ENCODE measurements at places on chromosomes 16 and 17.

GRCh38 chr17:17917394-17917793, 54.8 kb downstream of the TOM1L2 start:
- no peak for DNase-seq

- DNase-seq: no peak
Observed at GRCh38 chr17:62862251-62862650, 54.1 kb upstream of the MARCHF10 start.

DNA sequence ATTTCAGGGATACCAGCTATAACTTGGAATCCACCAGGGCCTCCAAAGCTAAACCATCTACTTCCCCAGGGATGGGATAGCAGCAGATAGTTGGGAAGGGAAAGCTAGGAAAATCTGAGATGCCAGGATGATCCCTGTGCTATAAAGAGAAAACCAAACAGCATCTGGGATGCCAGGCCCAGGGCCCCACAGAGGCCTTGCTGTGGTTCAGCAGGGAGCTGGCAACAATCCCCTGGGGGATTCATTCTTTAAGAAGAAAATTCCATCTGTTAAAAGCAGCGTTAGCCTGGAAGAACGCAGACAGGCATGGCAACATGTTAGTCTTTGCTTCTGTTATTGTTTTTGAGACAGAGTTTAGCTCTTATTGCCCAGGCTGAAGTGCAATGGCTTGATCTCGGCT, 16.6 kb downstream of the MYO18A start:
- no peak for DNase-seq

- peak; percentile 92 for DNase-seq
Observed at GRCh38 chr17:76278952-76279741, 14.0 kb downstream of the UBALD2 start.

DNA sequence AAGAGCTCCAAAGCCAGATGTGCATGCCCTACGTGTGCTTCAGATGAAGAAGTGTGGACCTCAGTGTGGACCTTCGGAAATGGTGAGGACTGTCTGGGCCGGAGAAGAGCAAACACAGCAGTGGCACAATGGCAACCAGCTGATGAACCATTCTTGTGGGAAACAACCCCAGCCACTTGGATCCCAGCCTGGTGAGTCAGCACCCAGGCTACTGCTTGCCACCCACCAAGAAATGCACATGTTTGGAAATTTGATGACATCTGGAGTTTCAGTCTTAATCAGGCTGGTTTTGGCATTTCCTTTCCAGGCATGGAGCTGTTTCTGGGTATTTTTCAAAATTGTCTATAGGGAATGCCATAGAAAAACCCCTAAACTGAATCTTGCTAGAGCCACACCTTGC, 42.7 kb downstream of the DYNLRB2 start:
- peak; percentile 77 for DNase-seq

GRCh38 chr16:86391984-86392383, 118.3 kb upstream of the FOXF1 start:
- no peak for DNase-seq

- no peak for DNase-seq
Observed at GRCh38 chr17:17978481-17979424, 6.1 kb downstream of the DRC3 start.

DNA sequence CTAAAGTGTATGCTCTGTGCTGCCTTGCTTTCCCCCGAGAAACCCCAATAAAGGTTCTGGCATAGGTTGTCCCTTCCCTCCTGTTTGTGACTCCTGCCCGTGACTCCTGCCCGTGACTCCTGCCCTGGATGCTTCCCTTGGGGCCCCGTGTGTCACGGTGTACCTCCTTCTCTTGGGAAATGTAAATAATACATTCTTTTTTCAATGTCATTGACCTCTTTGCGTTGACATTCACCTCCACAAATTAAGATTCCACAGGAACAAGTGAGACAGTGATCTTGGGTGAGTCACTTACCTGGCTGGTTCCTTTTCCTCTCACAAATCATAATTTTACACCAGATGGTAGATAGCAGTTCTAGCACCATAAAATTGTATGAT, 632 bp downstream of the CCL15 start:
- no peak for DNase-seq

- no peak for DNase-seq
Observed at GRCh38 chr17:49616601-49617131, 41.0 kb downstream of the NXPH3 start.

- DNase-seq: no peak
Observed at GRCh38 chr16:474420-475122, 49.1 kb downstream of the RAB11FIP3 start.

- no peak for DNase-seq
Observed at GRCh38 chr17:28216528-28216927, 102.5 kb upstream of the TMEM97 start.

GRCh38 chr16:67184995-67185650, 1.4 kb upstream of the MATCAP1 start:
- peak; percentile 93 for DNase-seq

DNA sequence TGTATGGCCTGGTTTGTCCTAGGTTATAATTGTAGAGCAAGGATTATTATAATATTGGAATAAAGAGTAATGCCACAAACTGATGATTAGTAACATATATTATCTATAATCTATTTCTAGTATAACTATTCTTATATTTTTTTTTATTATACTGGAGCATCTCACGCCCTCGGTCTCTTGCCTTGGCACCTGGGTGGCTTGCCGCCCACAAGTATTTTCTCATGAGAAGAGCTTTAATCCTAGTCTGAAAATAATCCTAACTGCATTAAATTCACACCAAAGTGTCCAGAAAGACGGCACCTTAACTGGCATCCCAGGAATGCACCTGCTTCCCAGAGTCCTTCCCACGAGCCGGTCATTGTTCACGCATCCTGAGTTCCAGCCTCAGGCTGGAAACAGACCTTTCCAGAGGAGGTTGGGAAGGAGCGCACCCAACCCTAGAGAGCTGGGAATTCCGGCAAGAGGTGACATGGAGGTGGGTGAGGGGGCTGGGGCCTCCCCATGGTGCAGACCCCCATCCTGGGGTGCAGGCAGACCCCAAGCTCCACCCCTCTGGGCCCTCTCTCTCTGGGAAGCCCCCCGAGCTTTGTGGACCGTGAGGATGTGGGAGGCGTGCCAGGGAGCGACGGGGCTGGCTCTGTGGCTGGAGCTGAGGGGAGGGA, 15.9 kb downstream of the CHMP1A start:
- DNase-seq: no peak

DNA sequence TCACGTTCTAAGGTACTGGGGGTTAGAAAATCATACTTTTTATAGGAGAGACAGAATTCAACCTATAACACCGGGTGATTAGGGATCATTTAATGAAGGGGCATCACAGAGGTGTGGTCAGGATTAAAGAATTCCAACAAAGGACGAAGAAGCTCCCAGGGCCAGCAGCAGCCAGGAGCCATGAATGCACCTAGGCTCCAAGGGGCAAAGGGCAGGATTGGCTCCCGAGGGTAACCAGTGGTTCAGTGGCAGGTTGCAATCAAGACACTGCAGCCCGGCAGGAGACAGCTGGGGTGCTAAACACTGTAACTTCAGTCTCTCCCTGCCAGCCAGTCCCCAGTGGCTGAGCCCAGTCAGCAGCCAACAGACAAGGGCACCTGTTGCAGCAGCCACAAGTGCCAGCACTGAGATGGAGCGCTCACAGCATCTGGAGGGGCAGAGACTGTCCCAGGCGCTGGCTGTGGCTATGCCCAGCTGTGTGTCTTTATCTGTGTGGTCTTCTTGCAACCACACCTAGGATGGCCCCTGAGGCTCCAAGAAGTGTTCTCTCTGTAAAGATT, 23.9 kb downstream of the DHRS7C start:
- no peak for DNase-seq

DNA sequence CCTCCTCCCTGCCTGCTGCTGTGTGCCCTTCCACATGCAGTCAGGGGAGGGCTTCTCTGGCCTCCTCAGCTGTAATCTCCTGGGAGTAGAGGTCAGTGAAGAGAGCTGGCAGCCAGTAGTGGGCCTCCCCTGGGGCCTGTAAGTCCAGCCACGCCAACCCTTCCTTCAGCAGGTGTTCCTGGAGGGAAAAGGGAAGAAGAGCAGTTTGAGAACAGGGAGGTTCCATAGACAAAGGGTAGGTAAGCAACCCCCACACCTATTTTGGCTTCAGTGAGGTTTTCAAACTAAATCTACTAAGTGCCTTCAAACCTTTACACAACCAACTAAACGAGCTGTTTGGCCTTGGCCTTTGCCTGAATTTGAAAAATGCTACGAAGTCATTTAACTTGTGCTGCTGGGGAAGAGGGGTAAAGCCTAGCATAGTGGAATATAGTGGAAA, 14.2 kb downstream of the SNF8 start:
- no peak for DNase-seq

- no peak for DNase-seq
Observed at GRCh38 chr16:61616088-61616487, 420.1 kb downstream of the CDH8 start.

DNA sequence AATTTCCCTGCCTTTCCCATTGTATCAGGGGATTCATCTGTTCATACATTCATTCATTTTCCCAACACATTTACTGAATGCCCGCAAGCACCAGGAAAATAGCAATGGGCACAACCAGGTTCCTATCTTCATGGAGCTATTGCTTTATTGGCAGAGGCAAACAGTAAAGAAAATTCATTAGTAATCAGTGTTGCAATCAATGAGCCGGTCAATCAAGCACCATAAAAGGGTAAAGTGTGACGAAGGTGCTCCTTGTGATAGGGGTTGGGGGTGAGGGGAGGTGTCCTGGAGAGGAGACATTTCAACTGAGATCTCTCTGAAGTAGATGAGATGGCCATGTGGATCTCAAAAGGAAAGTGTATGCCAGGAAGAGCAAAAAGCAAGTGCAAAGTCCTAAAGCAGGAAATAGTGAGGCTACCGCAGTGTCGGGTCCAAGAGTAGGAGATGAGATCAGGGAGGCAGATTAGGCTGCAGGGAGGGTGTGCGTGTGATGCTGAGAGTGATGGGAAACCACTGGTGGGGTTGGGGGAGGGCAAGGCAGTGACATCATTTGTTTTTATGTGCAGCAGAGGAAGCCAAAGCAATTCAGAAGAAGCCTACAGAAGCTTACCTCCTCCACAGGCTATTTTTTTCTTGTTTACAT, 28.4 kb downstream of the CDH13 start:
- peak; percentile 70 for DNase-seq

DNA sequence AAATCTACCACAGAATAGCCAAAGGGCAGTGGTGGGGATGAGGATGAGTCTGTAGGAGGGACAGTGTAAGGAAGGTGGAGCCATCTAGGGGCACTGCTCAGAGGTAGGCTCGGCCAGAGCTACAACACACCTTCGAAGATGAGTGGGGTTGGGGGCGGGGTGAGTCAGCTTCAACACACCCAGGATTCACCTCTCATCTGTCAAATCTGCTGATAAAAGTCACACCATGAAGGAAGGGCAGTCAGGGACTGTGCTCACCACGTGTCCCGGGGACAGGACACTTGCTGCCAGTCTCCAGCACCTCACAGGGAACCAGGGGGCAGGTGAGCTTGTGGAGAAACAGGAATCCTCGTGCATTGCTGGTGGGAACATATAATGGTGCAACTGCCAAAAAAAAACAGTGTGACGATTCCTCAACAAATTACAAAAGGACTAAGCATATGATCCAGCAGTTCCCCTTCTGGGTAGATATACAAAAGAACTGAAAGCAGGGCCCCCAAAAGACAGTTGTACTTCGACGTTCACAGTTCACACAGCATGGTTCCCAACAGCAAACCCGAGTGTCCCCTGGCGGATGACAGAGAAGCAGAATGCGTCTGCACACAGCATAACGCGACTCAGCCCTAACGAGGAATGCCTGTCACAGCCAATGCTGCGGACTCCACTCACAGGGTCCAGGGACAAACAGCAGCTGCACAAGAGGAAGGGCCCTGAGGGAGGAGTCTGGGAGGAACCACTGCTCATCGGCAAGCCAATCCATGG, 133.1 kb downstream of the ANKRD11 start:
- DNase-seq: peak; percentile 78

DNA sequence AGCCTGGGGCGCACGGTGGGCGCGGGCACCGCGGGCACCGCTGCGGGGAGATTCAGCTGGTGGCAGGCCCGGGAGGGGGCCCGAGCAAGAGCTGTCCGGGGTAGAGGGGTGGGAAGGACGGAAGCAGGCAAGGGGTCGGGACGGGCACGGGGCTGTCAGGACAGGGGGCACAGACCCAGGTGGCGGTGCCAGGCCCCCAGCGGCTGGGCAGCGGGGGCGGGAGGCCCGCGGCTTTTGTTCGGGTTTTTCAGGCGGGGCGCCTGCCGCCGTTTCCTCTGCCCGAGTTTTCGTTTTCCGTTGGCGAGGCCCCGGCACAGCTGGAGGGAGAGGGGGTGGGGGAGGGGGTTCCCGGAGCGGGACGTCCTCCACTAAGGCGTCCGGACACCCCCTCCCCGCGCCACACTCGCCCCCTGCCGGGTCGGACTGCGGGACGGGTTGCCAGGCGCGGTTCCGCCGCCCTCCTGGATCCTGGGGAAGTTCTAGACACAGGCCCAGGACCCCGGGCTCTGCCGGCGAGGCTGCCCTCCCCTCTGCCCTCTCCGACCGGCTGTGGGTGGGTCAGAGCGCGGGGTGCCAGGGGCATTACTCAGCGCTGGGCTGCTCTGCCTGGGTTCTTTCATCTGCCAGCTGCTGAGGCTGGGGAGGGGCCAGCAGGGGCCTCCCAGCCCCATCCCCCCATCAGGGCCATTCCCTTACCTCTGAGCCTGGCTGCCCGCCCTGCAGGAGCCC, 543 bp downstream of the ARHGAP23 start:
- peak; percentile 38 for DNase-seq

DNA sequence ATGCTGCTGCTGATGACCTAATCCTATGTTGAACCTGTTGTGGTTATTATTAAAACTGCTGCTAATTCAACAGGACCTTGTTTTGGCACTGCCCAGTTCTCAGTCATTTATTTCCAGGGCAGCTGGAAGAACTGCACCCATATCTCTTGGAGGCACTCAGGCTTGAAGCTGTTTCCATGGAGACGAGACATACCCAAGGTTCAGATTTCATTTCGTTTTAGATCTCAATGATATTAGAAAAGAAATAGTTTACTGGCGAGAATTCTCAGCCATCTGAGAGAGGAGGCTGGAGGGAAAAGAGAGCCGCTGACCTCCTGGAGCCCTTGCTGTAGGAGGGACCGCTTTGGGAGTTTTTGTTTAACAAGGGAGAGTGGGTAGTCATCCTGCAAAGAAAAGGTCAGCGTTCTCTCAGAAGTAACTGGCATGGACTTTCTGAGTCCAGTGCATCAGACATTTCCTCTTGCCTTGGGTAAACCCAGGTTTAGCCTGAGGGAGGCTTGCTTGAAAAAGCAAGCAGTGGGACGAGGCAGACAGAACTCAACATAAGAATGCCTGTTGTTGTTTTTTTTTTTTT, 75.4 kb downstream of the YPEL2 start:
- no peak for DNase-seq

GRCh38 chr16:924806-925205, 46.0 kb downstream of the LMF1 start:
- DNase-seq: no peak

- DNase-seq: no peak
Observed at GRCh38 chr17:4870855-4871254, 28.5 kb upstream of the C17orf107 start.

DNA sequence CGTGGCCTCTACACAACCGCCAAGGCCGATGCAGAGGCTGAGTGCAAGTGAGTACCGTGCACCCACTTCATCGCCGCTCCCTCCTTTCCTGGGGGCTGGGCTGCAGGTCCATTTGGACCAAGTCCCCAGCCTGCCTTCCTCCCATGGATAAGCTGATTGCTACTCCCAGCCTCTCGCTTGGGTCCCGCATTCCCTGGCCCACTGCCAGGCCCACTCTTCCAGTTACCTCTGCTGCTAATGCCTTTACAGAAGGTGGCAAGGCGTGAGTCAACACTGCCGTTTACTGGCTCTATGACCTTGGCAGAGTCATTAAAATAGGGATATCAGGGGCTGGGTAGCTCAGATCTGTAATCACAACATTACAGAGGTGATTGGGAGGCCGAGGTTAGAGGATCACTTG, 11.2 kb downstream of the SULT1A2 start:
- DNase-seq: no peak
